T-helper 1 cell (primary cell): ENCODE measurements at places on chromosomes 5 and 9.

- no peak for DNase-seq
These were observed 5.9 kb downstream of the ALAD start for GRCh38 chr9:113395000-113395861.

- no peak for DNase-seq
These were observed 6.2 kb downstream of the SHC3 start for GRCh38 chr9:89172398-89172797.

DNA sequence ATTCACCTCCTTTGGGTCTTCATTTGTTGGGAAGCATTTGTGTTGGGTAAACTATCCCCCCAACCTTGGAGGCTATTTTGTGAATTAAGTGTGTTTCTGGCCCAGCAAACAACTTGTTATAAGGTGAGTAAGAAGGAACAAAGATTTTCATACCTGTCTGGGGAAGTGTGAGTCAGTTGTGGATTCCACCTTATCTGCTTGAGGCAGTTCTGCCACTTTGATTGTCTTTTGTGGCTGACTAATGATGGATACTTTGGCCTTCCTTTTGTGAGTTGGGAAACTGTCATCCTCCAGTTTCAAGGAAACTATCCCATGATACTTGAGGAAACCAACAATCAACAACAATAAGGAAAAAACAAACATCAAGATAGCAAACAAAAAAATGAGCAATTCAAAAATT is 24.6 kb upstream of the CER1 start:
- no peak for DNase-seq

- no peak for DNase-seq
These were observed 27.2 kb upstream of the ZFR start for GRCh38 chr5:32471784-32472183.

- no peak for DNase-seq
These were observed 282.9 kb downstream of the SLF1 start for GRCh38 chr5:94901191-94901979.

DNA sequence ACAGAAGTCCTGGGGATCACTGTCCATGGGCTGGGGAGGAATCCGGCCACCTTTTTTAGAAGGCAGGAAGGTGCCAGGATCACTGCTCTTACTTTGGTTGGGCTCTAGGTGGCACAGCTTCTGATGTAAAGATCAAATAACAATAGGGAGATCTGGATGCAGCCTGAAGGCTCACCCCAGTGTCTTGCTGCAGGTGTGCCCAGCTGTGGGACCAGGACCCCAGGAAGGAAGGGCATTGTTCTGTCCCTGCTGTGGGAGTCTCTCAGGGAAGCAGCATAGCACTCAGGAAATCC is 69.6 kb downstream of the DAB2IP start:
- no peak for DNase-seq

DNA sequence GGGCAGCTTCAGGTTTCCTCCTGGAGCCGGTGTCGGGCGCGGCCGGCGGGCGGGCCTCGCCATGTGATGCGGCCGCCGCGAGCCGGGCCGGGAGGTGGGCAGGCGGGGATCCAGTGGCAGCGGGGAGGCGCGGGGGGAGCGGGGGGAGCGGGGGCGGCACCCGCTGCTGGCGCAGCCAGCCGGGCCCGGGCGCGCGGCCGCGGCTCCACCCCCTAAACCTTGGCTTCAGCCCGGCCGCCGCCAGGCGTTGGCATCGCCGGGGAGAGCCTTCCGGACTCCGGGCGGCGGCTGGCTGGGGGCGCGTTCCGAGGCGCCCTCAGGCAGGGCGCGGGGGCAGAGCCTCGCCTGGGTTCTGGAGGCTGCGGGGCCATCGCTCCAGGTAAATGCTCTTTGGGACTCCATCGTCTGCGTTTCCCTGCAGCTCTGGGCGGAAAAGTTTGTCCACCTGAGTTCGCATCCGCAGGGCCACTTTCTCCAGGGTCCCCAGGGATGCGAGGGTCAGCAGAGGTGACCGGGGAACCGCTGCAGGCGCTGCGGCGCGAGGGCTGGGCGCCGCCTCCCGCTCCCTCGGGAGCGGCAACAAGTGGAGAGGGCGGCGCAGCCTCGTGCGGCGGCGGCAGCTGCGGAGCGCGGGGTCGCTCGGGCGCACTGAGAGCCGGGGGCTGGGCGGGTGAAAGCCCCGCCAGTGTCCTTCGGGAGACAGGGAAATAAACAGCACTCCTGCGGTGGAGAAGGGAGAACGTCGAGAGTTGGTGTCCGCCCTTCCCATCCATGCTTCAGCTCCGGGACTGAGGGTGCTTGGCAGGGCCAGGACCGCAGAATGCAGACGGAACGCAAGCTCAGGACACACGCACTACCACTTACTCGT is at the start of gene ARHGEF28:
Gene ARHGEF28, plus strand, starts transcription at position 253 of the 868 bp plus-strand sequence. CDS start 58,656 bp downstream, outside the sequence.
- DNase-seq = no peak

GRCh38 chr9:97636903-97637302 is 3.3 kb downstream of the NCBP1 start:
- no peak for DNase-seq

GRCh38 chr5:15391704-15392397 is 108.1 kb upstream of the FBXL7 start:
- DNase-seq = no peak

DNA sequence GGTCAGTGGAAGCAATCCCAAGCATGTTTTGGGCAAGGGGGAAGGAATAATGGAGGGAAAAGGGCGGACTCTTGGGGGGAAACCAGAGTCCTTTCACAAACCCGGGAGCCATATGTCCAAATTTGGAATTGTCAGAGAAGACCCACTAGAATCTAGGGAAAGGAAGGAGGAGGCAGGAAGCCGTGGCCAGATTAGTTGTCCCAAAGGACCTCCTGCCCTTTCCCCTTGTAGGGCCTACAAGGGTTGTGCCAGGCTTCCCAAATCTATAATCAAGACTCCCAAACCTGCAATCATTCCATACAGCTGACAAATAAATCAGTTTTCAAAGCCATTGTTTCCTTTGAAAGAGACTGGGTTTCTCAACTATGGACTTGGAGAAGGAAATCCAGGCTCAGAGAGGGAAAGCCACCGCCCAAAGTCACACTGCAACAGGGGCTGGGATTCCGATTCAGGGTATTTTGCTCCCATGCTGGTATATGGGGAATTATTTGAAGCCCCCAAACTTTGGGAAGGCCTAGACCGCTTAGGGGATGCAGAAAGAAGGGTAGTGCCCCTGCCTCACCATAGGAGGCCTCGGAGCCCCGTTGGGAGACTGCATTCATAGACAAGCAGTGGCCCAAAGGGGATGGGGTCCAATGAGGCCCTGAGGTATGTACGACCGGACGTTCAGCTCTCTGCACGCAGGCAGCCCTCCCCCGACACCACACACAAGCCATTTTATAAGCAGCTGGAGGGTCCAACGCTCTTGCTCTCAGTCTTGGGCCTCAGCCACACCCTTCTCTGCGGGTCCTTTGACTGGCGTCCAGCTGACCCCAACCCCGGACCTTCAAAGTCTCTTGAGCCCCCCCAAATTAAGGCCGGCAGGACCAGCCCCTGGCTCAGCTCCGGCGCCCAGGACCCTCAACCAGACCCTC is 815 bp downstream of the ANXA6 start:
- DNase-seq = peak; percentile 54

DNA sequence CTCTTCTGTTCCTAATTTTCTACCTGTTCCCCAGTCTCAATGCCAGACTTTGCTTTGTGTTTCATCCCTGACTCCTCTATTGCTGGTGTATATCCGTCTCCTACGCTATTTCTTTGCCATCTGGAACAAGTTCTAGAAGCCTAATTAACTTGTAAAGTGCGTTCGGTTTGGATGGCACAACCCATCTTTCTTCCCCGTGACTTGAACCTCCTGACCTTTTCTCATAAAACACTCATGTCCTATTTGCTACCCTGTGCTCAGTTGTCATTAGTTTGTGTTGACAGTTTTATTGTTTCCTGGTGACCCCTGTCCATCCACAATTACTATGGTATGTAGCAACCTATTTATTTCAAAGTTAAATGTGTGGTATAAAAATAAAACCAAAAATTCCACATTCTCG is 323.5 kb downstream of the TLE4 start:
- no peak for DNase-seq

DNA sequence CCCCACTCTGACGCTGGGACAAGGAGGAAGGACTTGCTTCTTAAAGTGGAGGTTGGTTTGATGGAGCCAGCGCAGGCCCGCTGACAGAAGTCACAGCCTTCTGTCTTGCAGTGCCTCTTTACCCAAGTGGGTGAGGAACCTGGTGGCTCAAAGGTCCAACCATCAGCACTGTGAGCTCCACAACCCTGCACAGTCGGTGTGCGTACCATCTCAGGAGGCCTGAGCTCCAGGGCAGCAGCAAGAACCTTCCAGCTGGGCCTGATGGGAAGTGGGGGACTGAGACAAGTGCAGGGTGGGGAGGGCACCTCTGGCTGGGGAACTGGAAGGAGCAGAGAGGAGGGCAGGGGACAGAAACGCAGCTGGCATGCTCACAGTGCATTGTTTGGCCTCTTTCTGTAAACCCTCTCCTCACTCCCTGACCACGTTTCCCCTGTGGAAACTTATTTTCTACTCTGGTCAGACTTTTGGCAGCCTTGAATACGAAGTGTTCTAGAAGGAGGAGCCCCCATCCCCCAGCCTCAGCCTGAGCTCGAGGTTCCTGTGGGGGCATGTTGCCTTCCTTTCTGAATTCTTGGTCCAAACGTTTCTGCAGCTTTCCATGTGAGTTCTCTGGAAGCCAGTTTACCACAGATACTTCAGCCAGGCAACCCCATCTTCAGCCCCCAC is 178.5 kb upstream of the PITX1 start:
- DNase-seq = no peak

- DNase-seq = no peak
These were observed 53.4 kb upstream of the PTCH1 start for GRCh38 chr9:95570150-95570549.

DNA sequence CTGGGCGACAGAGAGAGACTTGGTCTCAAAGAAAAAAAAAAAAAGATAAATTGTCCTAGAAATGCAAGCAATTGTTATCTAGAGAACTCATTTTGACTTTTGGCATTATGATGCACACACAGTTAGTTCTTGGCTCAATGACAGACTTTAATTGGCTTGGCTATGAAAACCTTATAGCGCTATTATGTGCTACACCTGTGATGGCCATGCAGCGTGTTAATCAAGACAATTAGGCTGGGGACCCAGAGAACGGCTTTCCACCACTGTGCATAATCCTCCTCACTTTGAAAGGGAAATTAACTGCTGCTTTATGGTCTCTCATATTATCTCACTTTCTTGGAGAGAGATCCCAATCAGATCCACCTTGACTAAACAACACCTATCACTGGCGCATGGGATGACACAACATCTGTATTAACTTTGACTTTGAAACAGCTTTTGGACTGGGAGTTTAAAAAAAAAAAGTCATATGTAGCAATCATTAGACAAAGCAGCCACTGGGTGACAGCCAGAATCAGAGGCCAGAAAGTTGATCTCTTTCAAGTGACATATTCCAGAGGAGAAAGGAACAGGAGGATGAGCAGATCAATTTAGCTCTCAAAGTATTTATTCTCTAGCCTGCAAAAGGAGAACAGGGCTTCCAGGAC is 132.5 kb downstream of the PPP2R2B start:
- no peak for DNase-seq

DNA sequence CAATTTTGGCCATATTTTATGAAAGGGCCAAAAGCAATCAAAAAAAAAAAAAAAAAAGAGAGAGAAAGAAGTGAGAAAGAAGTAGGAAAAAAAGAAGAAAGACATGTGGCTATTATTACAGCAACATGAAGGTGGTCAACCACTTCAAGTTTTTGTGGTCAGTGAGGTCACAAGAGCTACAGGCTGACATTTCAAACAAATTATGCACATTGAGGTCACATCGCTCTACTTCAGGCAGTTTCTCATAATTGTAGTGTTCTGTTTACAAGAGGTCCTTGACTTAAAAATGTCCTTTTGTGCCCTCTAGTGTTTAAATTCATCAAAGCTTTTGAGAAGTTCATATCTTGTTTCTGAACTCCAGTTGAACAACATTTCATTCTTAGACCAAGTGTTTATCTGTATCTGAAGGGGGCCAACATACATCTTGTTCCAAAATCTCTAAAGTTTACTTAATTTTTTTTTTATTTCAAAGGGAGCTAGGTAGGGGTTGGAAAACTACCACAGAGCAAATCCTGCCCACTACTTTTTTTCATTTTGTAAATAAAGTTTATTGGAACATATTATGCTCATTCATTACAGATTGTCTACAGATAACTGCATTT is 513.1 kb downstream of the PDE4D start:
- no peak for DNase-seq

DNA sequence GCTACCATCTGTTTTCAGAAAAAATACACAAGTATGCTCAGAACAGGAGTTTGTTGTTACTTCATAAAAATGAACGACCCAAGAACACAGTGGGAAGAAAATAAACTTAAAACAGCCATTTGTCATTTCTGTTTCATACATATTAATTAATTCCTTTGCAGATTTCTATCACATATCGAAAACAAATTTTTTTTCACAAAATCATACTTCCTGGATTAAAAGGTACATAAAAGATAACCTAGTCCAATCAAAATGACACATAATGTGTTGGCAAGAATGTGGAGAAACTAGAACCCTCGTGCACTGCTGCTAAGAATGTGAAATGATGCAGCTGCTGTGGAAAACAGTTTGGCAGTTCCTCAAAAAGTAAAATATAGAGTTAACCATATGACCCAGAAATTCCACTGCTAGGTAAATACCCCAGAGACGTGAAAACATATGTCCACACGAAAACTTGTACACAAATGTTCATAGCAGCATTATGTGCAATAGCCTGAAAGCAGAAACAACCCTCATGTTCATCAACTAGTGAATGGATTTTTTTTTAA is 46.0 kb downstream of the MYO10 start:
- no peak for DNase-seq

GRCh38 chr5:39826051-39826450 is 401.3 kb upstream of the DAB2 start:
- DNase-seq = no peak

- DNase-seq = no peak
These were observed 122.4 kb upstream of the NR5A1 start for GRCh38 chr9:124629600-124629999.

GRCh38 chr5:65161655-65162054 is 320.1 kb downstream of the ADAMTS6 start:
- DNase-seq = no peak

DNA sequence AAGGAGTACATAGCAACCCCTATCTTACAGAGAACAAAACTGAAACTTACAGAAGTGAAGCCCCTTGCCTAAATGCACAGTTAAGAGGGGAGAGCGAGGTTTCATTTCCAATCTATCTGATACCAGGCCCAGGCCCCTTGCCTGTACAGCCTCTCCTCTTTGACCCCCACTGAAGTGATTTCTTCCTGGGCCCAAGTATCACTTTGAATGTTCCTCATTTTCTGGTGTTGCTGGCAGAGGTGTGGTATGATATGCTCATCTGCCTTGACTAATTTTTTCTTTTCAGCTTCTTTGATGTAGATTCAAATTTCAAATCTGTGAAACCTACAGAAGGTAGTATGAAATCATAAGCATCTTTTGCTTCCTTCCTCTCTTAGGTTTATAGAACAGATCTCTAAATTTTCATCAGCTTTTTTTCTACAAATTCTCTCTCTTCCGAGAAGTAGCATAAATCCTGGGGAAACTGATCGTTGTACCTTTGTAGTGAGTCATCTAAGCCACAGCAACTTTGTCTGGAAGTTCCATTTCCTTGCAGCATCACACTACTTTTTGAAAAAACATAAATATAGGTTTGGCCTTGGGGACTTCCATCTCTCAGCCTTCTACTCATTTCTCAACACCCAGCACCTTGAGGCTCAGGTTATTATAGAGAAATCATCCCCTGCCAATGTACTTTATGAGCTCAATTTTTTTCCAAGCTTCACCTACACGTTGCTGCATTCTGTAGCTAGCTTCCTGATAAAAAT is 402.4 kb upstream of the PTGER4 start:
- DNase-seq = peak; percentile 87
